Fibroblast of skin of right quadriceps (primary cell): ENCODE measurements at places on chromosomes 16 and 17.

GRCh38 chr17:16378636-16379282, 2.1 kb upstream of the UBB start:
- no peak for DNase-seq

DNA sequence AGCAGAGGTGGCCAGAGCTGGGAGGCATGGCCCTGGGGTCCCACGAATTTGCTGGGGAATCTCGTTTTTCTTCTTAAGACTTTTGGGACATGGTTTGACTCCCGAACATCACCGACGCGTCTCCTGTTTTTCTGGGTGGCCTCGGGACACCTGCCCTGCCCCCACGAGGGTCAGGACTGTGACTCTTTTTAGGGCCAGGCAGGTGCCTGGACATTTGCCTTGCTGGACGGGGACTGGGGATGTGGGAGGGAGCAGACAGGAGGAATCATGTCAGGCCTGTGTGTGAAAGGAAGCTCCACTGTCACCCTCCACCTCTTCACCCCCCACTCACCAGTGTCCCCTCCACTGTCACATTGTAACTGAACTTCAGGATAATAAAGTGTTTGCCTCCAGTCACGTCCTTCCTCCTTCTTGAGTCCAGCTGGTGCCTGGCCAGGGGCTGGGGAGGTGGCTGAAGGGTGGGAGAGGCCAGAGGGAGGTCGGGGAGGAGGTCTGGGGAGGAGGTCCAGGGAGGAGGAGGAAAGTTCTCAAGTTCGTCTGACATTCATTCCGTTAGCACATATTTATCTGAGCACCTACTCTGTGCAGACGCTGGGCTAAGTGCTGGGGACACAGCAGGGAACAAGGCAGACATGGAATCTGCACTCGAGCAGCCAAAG, 2.3 kb downstream of the CSF3 start:
- no peak for DNase-seq

DNA sequence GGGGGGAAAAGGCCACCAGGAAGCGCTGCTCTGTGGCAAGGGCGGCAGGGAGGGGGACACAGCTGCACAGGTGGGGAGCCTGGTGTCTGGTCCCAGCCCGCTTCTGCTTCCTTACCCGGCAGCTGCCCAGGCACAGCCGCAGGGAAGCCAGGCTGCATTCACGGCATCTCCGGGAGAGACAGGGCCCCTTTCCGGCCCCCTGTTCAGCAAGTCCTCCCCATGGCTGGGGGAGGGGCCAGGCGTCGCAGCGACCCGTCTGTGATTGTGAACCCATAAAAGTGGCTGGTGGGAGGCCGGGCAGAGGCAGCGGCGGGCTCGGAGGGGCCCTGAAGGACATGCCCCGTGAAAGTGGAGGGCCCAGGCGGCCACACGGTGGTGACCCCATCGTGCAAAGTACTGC, 28.7 kb downstream of the SOX8 start:
- DNase-seq, result no peak

- no peak for DNase-seq
These were observed 1.2 kb downstream of the QPRT start for GRCh38 chr16:29680180-29680598.

DNA sequence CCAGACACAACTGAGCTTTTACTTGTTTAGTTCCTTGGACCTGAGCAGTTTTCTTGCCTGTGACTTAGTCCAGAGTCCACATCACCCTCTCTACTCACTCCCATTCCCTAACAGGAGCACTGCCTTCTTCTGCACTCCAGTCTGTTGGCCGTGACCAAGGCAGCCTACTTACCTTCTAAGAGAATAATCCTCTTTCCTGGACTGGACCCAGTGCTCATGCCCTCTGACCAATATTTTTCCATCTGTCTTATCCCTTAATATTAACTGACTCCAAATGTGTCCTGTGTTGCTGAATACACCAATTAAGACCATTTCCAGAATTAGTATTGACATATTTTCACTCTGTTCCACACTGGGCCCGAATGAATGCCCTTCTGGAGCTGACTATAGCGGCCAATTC, 681.0 kb upstream of the KIF2B start:
- DNase-seq, result no peak

GRCh38 chr16:72924537-72924926, 123.4 kb downstream of the ZFHX3 start:
- DNase-seq, result no peak

DNA sequence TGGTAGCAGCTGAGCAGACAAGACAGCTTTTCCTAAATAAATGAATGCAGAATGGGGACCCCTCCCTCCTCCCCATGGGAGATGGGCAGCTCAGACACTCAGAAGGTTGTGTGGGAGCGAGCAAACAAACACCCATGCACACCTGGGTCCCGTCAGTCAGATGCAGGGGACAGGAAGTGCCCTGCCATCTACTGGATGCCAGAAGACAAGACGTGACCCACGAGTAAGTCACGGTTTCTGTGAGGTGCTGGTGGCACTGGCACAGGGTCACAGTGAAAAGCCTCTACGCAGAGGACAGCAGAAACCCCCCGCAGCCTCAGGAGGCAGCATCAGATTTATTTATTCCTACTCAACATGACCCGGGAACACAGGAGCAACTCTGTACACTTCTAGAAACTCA, 8.4 kb downstream of the HBQ1 start:
- DNase-seq, result no peak

- DNase-seq, result peak; percentile 70
These were observed 1.2 kb upstream of the MGAT5B start for GRCh38 chr17:76866774-76867577.

DNA sequence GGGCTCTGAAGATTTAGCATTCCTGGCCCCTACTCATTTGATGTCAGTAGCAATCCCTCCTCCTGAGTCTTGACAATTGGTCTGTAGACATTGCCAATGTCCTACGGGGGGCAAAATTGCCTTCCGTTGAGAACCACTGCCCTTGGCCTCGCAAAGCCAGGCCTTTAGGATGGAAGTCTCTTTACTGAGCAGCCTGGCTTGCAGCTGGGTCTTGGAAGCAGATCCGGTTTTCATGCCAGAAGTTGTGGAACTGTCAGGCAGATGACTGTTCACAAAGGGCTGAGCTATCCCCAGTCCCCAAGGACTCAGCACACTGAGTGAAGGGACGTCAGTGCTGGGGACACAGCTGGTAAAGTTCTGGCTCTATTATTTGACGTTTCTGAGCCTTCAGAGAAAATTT, 83.2 kb downstream of the WSCD1 start:
- DNase-seq, result no peak

DNA sequence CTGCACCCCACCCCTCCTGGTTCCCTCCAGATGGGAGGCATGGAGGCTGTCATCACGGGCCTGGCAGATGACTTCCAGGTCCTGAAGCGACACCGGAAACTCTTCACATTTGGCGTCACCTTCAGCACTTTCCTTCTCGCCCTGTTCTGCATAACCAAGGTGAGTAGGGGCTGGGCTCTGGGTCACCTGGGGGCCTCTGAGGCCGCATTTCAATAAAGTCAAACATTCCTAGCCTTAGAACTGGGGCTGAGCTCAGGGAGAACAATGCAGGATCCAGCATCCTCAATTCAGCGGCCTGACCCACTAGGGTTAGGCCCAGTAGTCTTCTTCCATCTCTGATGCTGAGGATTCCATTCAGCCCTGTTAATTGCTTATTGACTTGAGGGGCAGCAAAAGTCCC, 42.1 kb downstream of the SLC6A2 start:
- no peak for DNase-seq

GRCh38 chr17:39664581-39665561, at the start of gene TCAP:
TCAP (plus strand) TSS chr17:39665349; CDS start chr17:39665360, 11 bp downstream.
- no peak for DNase-seq

GRCh38 chr17:30278032-30278431, 13.7 kb downstream of the BLMH start:
- peak; percentile 5 for DNase-seq

DNA sequence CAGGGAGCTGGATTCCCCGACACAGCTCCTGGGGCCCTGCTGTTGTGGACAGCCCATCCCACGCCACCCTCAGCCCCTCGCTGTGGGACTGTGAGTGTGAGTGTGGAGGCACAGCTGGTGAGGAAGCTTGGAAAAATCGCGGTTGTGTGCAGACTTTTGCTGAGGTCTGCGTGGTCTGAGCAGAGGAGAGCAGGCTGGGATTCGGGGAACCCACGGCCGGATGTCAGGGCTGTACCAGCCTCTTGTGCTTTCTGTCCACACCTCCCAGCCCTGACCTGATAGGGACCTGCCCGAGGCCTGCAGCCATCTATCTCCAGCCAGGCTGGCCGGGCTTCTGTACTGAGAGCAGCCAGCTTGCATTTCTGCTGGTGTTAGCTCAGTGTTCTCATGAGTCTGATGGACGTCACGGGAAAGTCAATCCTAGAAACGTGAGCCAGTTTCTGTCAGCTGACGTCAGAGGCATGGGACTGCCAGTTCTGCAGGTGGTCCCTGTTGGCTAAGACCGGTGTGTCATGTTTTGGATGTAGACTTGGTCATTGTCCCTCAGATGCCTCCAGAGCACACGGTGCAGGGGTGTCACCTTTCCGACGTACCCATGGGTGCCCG, 72.8 kb upstream of the ZNF750 start:
- DNase-seq, result no peak

GRCh38 chr16:64475627-64476351, 646.1 kb downstream of the CDH11 start:
- no peak for DNase-seq

DNA sequence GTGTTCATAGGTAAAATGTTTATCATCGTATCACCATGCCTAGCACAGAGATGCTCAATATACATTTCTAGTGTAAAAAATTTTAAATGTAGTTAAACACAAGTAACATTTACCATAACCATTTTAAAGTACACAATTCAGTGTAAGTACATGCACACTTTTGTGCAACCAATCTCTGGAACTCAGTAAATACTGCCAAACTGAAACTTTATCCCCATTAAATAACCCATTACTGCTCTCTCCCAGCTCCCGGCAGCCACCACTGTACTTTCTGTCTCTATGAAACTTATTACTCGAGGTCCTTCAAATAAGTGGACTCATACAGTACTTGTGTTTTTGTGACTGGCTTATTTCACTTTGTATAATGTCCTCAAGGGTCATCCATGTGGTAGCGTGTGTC, 29.0 kb downstream of the RMI2 start:
- DNase-seq, result no peak

DNA sequence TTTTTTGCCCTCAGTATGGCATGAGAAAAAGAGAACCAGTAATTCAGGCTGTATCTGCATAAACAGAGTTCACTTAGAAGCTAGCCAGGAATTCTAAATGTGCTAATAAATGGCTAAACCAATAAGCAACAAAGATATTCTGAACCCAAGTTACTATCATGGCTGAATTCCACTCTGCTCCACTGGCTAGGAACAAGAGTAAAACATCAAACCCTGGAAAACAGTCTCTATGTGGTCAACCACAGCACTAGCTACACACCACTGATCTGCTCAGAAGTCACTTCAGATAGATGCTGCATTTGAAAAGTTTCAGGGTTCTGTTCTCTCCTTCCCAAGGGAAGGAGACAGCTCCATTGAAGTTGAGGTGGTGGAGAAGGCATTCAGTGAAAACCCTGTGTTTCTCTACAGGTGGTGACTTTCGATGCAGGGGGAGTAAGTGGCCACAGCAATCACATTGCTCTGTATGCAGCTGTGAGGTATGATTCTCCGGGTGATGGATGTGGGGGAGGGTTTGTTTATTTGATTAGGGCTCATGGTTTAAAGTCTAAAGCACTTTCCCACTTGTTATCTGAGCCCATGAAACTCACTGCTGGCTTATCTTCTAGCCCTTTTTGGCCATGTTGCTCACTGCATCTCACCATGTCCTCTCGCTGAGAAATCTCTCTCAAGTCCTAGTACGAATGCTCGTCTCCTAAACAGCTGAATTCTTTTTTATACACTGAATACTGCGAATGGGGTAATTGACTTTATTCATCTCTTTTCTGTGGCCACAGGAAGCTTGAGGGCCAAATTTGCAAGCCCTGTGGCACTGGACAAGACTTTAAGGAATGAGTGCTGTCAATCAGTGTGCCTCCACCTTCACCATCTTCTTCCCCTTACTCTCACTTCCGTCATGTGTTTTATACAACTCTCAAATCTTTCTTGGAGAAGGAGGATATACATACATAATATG, 39.9 kb downstream of the CENPV start:
- DNase-seq, result no peak

DNA sequence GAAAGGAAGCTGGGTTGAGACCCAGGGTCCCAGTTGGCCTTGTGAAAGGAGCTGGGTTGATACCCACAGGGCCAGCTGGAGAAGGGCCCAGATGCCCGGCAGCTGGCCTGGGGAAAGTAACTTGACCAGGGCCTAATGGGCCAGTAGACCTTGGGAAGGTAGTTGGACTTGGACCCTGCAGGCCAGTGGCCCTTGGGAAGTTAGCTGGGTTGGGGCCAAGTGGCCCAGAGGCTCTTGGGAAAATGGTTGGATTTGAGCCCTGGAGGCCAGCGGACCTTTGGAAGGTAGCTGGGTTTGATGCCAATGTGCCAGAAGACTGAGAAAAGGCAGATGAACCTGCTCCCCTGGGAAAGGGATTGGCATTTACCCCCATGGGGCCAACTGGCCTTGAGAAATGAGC, 13.4 kb downstream of the CHTF8 start:
- DNase-seq, result no peak

- DNase-seq, result no peak
These were observed 99.4 kb downstream of the CYLD start for GRCh38 chr16:50841081-50841886.

DNA sequence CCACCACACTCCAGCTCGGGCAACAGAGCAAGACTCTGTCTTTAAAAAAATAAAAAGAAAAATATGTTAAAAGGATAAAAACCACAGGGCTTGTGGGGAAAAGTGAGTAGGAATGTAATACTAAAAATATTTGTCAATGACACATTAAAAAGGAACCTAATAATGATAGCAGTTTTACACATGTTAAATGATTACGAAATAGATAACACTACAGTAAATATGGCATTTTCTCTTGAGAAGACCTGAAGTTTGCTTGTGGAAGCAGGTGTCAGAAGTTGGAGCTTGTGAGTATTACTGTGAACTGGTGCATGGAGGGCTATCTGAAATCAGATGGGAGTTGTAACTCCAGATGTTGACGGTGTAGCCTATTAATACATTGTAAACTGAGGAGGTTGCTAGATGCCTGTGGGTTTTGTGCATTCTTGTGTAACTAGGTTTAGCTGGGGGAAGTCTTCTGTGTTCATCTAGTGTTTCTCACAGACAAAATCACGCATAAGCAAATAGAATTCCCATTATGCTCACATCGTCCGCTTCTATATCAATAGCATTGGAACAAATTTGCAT, 44.2 kb upstream of the CLEC18A start:
- peak; percentile 83 for DNase-seq

DNA sequence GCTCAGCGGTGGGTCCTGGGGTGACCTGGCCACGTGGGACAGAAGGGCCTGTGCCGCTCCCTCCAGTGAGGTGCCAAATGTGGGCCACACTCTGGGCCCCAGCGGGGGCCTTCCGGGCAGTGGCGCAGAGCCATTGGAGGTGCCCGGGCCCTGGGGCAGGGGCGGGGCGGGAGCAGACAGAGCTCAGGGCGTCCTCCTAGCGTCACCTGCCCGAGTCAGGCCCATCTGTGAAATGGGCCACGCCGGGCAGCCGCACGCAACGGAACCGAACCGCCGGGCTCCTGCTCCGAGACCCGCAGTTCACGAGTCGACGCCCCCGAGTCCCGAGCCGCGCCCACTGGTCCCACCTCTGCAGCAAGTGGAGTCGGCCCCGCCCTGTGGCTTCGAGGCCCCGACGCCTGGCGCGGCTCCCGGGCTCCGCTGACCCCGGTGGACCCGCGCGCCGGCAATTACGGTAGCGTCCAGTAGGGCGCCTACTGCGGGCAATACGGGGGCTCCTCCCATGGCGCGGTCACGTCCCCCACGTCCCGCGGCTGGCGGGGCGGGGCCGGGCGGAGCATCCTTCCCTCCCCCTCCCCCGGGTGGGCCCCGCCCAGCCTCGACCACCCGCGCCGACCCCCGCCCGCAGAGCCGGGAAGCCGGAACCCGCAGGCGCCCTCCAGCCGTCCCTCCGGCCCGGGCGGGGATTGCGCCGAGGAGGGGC, 1.9 kb downstream of the SLC16A3 start:
- DNase-seq, result peak; percentile 87
